CD4-positive, alpha-beta T cell (primary cell): ENCODE measurements at places on chromosomes 2 and 18. TPM values are rescaled to one million over a fixed set of nuclear protein-coding genes. Genes with fewer than 3 reads are reported as not detected.

CD8B2 gene
- not detected for total RNA-seq

- no peak overlapping the region for H3K27ac ChIP-seq
- no peaks in the 10 kb centered on the region for H3K27me3 ChIP-seq
- no peak overlapping the region for H3K4me3 ChIP-seq
- DNase-seq: no peak
- H3K4me1 ChIP-seq: no peaks in the 10 kb centered on the region
Observed at GRCh38 chr2:189276277-189276676, 96.7 kb upstream of the COL5A2 start.

DNA sequence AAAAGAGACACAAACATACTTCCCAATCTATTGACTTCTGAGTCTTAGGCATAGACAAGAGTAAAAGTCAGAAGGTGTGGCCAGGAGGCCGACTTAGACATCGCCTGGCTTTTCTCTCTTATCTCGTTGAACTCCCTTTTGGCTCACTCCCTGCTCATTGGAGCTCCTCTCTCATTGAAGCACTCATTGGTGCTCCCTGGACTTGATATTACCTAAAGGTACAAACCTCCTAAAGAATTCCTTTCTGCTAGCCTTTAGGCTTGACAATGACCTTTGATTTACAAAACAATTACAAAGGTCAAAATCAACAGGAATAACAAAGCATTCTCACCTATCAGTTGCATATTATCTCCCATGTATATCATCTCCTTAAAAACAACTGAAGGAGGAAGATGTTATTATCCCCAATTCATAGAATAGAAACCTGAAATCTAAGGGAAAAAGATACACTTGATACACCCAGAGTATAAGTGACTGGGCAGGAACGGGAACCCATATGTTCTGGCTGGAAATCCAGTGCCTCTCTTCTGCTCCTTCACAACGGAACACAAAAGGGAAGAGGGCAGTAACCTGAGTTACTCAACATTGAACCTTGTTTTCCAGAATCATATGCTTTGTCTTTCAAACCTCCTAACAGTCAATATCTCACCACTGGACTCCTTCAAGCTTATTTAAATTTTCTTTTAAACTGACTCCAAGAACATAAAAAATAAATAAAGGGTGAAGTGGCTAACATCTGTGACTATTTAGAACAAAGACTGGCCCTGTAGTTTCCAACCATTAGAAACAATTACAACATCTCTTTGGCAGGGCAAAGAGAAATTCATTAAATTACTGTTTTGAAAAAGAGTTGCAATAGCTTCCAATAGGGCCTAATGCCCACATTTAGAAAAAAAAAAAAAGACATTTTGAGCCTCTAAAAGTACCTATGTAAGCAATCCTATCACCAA, 1247.9 kb downstream of the LRP1B start:
- no peak overlapping the region for H3K27ac ChIP-seq
- H3K4me3 ChIP-seq: no peak overlapping the region
- no peaks in the 10 kb centered on the region for H3K4me1 ChIP-seq
- no peaks in the 10 kb centered on the region for H3K27me3 ChIP-seq

- no peak overlapping the region for H3K27ac ChIP-seq
- no peak for DNase-seq
- no peaks in the 10 kb centered on the region for H3K4me1 ChIP-seq
Observed at GRCh38 chr18:8830067-8831060, 125.0 kb downstream of the MTCL1 start.

LOXHD1 gene
- total RNA-seq: not detected

SP5 gene
- not detected for total RNA-seq

- no peak overlapping the region for H3K27ac ChIP-seq
- H3K36me3 ChIP-seq: no peaks in the 10 kb centered on the region
- H3K27me3 ChIP-seq: no peaks in the 10 kb centered on the region
- H3K4me3 ChIP-seq: no peak overlapping the region
- no peaks in the 10 kb centered on the region for H3K4me1 ChIP-seq
Observed at GRCh38 chr2:19319698-19320097, 38.7 kb downstream of the OSR1 start.

- no peak overlapping the region for H3K27ac ChIP-seq
- H3K36me3 ChIP-seq: no peaks in the 10 kb centered on the region
- H3K27me3 ChIP-seq: no peaks in the 10 kb centered on the region
- H3K4me1 ChIP-seq: no peaks in the 10 kb centered on the region
- no peak overlapping the region for H3K4me3 ChIP-seq
- DNase-seq: no peak
Observed at GRCh38 chr2:33166287-33166881, 219.6 kb downstream of the LTBP1 start.

DNA sequence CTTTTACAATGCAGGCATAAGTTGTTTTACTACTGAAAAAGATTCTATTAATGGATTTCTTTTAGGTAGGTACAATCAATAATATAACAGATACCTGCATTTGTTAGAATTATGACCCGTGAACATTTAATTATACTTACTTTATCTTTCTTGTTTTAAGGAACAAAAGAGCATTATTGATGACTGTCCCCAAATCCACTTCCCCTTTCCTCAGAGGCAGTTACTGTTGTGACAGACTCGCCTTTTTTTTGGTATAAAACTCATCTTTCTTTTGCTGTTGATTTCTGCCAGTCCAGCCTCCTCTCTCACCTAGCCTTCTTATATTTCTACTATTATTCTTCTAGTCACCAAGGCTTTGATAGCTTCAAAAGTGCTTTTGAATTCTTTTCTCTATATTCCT, 12.1 kb downstream of the ACTR3 start:
- DNase-seq: no peak
- H3K27ac ChIP-seq: no peak overlapping the region
- peaks cover 40% of the 10 kb centered on the region for H3K4me1 ChIP-seq
- H3K4me3 ChIP-seq: no peak overlapping the region
- H3K27me3 ChIP-seq: no peaks in the 10 kb centered on the region

GRCh38 chr18:49613141-49613640, 51.3 kb downstream of the LIPG start:
- H3K4me3 ChIP-seq: no peak overlapping the region
- no peak for DNase-seq
- H3K36me3 ChIP-seq: no peaks in the 10 kb centered on the region
- H3K4me1 ChIP-seq: no peaks in the 10 kb centered on the region
- H3K27ac ChIP-seq: no peak overlapping the region

DNA sequence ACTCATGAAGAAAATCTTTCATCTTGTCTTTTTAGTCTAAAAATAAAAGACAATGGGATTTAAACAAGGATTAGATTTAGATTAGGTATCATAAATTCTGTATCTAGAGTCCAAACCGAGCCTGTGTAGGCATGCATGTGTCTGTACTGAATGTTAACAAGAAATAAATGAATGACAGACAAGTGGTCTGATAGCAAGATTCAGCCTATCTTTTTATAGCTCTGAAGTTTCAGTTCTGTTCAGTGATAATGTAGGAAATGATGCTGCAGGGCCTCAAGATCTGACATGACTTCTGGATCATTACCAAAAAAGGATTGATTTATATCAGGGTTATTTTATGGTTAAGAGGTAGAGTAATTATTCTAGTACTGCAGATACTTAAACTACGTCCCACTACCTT, 137.0 kb upstream of the ATP5MC3 start:
- DNase-seq: no peak
- no peaks in the 10 kb centered on the region for H3K36me3 ChIP-seq
- H3K4me1 ChIP-seq: no peaks in the 10 kb centered on the region
- no peak overlapping the region for H3K27ac ChIP-seq
- no peak overlapping the region for H3K4me3 ChIP-seq

DNA sequence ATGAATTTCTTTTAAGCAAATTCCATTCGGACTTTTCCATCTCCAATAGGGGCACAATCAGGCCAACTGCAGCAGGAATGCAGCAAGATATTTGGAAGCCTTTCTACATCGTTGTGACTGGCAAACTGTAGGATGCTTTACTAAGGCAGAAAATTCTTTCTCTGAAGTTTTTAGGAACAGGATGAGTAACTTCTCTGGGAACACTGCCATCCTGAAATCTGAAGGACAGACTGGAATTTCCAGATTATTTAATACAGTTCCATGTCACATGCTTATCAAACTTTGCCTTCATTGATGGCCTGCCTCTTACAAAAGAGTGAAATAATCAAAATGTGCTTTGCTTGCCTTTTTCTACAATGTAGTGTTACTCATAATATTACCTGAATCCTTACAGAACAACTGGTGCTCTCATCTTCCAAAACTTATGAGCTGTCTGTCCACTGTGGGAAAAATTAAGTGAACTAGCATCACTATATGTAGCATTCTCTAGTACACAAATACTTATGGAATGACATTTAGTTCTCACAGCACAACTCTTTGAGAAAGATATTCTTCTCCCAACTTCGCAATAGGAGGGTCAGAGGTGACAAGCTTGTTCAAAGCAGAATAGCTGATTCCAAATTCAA, 32.0 kb upstream of the MAP2 start:
- H3K4me3 ChIP-seq: no peak overlapping the region
- H3K4me1 ChIP-seq: no peaks in the 10 kb centered on the region
- H3K27ac ChIP-seq: no peak overlapping the region
- no peaks in the 10 kb centered on the region for H3K27me3 ChIP-seq
- no peak for DNase-seq
- no peaks in the 10 kb centered on the region for H3K36me3 ChIP-seq

GRCh38 chr2:68936427-68936826, 16.3 kb downstream of the GKN2 start:
- no peak overlapping the region for H3K27ac ChIP-seq
- no peaks in the 10 kb centered on the region for H3K36me3 ChIP-seq
- H3K4me1 ChIP-seq: no peaks in the 10 kb centered on the region
- no peak overlapping the region for H3K4me3 ChIP-seq
- no peaks in the 10 kb centered on the region for H3K27me3 ChIP-seq

GRCh38 chr18:29629493-29630036, 1413.0 kb downstream of the DSC3 start:
- H3K27me3 ChIP-seq: no peaks in the 10 kb centered on the region
- no peaks in the 10 kb centered on the region for H3K36me3 ChIP-seq
- H3K4me3 ChIP-seq: no peak overlapping the region
- H3K27ac ChIP-seq: no peak overlapping the region

GRCh38 chr2:152219077-152219828, 43.7 kb upstream of the STAM2 start:
- H3K27me3 ChIP-seq: no peaks in the 10 kb centered on the region
- no peak overlapping the region for H3K27ac ChIP-seq
- no peaks in the 10 kb centered on the region for H3K4me1 ChIP-seq
- no peak for DNase-seq

RSAD2 gene
- 3.9 TPM for total RNA-seq

PAIP2B gene
- total RNA-seq: 2.3 TPM

SCRN3 gene
- total RNA-seq: 7.6 TPM

- no peaks in the 10 kb centered on the region for H3K36me3 ChIP-seq
- H3K27ac ChIP-seq: no peak overlapping the region
- no peaks in the 10 kb centered on the region for H3K27me3 ChIP-seq
- peaks cover 23% of the 10 kb centered on the region for H3K4me1 ChIP-seq
Observed at GRCh38 chr2:47867205-47867604, 39.1 kb downstream of the FBXO11 start.

- H3K27me3 ChIP-seq: no peaks in the 10 kb centered on the region
- H3K4me3 ChIP-seq: no peak overlapping the region
- H3K27ac ChIP-seq: no peak overlapping the region
- peaks cover 8% of the 10 kb centered on the region for H3K36me3 ChIP-seq
- DNase-seq: no peak
Observed at GRCh38 chr2:226873826-226874225, 38.0 kb downstream of the RHBDD1 start.

UCN gene
- 2.3 TPM for total RNA-seq

GRCh38 chr2:187989925-187990623, 301.6 kb upstream of the GULP1 start:
- no peaks in the 10 kb centered on the region for H3K36me3 ChIP-seq
- no peaks in the 10 kb centered on the region for H3K4me1 ChIP-seq
- no peak overlapping the region for H3K4me3 ChIP-seq
- no peak overlapping the region for H3K27ac ChIP-seq

- no peaks in the 10 kb centered on the region for H3K27me3 ChIP-seq
- no peaks in the 10 kb centered on the region for H3K36me3 ChIP-seq
- no peak overlapping the region for H3K4me3 ChIP-seq
- no peak for DNase-seq
Observed at GRCh38 chr2:39845460-39846146, 66.5 kb upstream of the THUMPD2 start.

- H3K4me3 ChIP-seq: no peak overlapping the region
- no peaks in the 10 kb centered on the region for H3K36me3 ChIP-seq
- no peak for DNase-seq
- H3K27me3 ChIP-seq: no peaks in the 10 kb centered on the region
Observed at GRCh38 chr2:166892397-166892796, 4.1 kb downstream of the XIRP2 start.

GRCh38 chr18:79199691-79200374, 130.6 kb downstream of the ATP9B start:
- H3K27me3 ChIP-seq: no peaks in the 10 kb centered on the region
- H3K36me3 ChIP-seq: peaks cover 8% of the 10 kb centered on the region
- H3K4me3 ChIP-seq: no peak overlapping the region
- peaks cover 4% of the 10 kb centered on the region for H3K4me1 ChIP-seq
- H3K27ac ChIP-seq: no peak overlapping the region

DNA sequence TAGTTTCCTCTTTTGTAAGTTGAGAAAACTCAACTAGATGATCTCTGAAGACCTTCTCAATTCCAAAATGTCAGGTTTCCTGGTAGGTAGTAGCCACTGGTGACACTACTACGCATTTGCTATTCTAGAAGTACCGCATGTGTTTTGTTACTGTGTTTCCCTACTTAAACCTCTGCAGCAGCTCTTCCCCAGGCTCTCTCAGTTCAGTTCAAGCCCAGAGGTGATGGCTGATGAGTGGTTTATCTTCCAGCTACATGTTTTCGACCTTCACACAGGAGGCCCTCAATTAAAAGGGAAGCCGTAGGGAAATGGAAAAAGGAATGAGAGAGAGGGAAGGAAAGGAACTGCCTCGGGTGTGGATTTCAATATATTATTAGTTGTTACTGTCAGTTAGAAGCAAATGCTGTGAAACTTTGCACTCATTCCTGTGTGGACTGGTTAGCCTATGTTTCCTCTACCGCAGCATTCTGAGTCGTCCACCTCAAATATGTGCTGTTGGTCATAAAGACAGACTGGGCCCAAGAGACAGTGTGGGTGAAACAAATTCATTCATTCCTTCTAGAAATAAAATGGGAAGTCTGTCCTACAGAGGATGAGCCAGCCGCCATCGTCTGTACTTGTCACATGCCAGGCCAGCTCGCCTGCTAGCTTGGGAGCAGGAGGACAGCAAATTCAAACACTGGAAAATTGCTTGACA, 455.2 kb upstream of the RAB12 start:
- H3K27me3 ChIP-seq: no peaks in the 10 kb centered on the region
- no peak overlapping the region for H3K27ac ChIP-seq
- H3K4me3 ChIP-seq: no peak overlapping the region
- no peaks in the 10 kb centered on the region for H3K4me1 ChIP-seq
- no peak for DNase-seq
- no peaks in the 10 kb centered on the region for H3K36me3 ChIP-seq

CDH19 gene
- total RNA-seq: not detected

GRCh38 chr2:232162187-232162586, 200.7 kb downstream of the DIS3L2 start:
- peaks cover 22% of the 10 kb centered on the region for H3K36me3 ChIP-seq
- no peaks in the 10 kb centered on the region for H3K4me1 ChIP-seq
- no peak overlapping the region for H3K27ac ChIP-seq
- H3K4me3 ChIP-seq: no peak overlapping the region

KLF11 gene
- 29.6 TPM for total RNA-seq
